ENCODE measurements at places on chromosomes 16 and 17.

DNA sequence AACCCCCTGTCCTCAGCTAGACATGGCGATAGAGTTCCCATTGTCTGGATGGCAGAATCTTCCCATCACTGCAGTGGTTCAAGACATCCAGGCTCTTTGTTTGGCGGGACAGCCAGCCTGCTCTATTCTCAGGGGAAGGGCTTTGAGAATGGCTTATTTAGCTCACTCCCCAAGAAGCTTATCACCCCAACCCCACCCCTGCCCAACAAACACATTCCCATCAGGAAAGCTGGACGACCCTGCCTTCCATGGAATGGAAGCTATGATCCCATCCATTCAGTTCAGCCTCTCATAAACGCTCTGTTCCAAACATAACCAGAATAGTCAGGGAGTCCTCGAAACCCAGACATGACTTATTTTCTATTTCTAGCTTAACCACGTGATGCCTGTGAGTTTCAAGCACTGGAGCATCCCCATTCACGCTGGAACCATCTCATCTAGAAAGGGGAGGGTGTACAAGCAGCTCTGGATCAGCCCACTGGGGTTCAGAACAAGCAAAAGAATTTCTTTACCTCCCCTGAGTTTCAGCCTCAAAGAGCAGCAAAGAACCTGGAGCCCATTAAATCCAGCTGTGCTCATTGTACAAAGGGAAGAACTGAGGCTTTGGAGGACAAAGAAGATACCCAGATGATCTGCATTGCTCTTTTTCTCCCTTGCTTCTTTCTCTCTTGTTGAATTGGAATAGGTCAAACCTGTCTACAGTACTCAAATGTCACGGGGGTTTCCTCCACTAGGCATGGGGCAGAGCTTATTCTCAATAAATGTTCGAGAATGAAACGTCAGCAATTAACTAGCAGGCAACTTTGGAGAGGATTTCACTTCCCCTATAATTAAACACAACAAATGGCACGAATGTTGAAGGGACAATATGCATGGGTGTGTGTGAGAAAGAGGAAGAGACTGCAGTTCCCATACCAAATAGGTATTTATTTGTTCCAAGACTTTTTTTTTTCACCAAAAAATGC, 93.1 kb downstream of the XYLT1 start:
- H3K36me3 ChIP-seq = no peaks in the 10 kb centered on the region
- H3K27me3 ChIP-seq = no peaks in the 10 kb centered on the region
- H3K27ac ChIP-seq = peak overlapping the region; percentile 73
- peaks cover 32% of the 10 kb centered on the region for H3K4me1 ChIP-seq

DNA sequence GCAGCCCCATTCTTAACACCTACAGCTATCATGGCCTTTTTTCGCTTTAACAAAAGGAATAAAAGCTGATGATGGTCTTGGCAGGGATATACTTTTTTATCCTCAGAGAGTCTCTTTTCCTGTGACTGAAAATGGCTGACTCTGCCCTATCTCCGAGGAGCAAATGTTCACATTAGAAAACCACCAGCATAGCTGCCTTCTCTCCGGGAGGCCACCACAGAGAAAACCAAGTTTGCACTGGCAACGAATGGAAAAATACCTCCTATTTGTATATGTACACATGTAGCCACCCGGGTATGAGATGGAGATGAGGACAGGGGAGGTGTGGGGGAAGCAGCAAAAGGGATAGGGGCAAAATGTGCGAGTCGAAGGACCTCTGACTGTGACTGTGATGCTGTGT, 88.2 kb downstream of the STX8 start:
- DNase-seq = no peak
- H3K36me3 ChIP-seq = no peaks in the 10 kb centered on the region
- H3K27me3 ChIP-seq = no peaks in the 10 kb centered on the region
- H3K4me1 ChIP-seq = no peaks in the 10 kb centered on the region
- no peak overlapping the region for H3K4me3 ChIP-seq
- H3K27ac ChIP-seq = no peak overlapping the region

DNA sequence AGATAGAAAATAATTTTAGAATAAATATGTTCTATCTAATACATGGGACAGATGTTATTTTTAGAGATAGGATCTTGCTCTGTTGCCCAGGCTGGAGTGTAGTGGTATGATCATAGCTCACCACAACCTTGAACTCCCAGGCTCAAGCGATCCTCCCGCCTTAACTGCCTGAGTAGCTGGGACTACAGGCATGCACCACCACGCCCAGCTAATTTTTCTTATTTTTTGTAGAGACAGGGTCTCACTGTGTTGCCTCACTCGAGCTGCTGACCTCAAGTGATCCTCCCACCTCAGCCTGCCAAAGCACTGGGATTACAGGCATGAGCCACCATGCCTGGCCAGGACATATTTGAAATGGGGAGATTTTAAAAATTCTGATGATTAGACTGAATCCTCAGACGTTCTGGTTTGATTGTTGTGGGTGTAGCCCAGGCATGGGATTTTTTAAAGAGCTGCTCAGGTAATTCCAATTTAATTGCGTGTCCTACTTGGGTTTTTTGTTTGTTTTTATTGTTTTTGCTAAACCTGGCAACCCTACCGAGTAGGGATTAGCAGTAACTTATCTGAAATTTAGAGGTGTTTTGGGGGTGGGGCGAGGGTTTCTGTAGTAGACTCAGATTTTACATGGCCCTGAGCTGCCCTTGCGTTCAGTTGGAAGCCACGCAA, 142.9 kb downstream of the RAB11FIP4 start:
- H3K36me3 ChIP-seq = peaks cover 19% of the 10 kb centered on the region
- no peaks in the 10 kb centered on the region for H3K4me1 ChIP-seq
- H3K27me3 ChIP-seq = no peaks in the 10 kb centered on the region
- DNase-seq = no peak
- no peak overlapping the region for H3K4me3 ChIP-seq

DNA sequence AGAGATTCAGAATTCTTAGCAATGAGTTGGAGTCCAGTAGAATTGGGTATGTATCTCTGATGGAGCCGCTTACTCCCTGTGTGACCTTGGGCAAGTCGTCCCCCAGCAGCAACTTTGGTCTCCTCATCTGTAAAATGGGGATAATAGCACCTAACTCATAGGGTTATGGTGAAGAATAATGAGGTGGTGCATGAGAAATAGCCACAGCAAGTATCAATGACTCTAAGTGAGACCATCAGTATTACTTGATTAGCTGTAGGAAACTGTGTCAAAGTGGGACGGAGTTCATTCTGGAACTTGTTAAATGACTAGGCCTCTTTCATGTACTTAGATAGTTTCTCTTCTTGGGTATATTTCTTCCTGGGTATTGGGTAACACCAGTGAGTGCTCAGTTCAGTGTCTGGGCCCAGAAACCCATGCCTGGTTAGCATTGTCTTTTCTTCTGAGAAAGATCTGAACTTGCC, 6.4 kb downstream of the PRKCB start:
- no peak overlapping the region for H3K27ac ChIP-seq
- DNase-seq = no peak
- no peak overlapping the region for H3K4me3 ChIP-seq

DNA sequence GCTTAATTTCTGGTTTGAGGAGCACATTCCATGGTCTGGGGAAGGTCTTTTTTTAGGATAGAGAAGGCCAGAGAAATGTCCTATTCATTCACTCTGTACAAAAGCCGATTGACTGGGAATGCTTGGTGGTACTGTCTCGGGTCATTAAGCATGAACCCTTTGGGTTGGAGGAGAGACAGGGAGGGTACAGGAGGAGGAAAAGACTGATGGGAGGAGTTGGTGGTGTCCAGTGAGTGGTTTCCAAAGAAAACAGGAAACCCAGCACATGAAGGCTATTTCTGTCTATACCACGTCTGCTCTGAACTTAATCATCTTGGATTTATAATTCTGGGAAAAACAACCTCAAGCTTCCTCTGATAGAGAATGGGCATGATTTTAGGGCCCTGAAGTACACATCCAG, 111.9 kb downstream of the XYLT1 start:
- no peak for DNase-seq
- H3K36me3 ChIP-seq = no peaks in the 10 kb centered on the region
- H3K27ac ChIP-seq = peak overlapping the region; percentile 57
- H3K4me1 ChIP-seq = no peaks in the 10 kb centered on the region

DNA sequence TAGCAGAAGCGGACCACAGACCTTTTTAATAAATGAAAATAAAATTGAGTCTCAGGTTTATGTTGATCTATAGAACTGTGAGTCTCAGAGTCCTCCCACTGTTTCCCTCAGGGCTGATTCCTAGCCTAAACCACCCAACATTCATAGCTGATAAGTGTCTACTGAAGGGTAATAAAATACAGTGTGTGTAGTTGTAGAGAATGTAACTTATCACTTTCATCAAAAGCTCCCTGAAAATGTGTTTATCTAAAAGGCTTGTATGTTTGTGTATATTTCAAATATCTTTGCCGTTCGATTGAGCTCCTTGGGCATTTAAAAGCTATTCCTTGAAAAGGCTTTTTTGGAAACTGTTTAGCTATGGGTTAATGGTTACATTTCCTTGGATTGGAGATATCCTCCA, 740.3 kb upstream of the SOX9 start:
- DNase-seq = no peak
- H3K36me3 ChIP-seq = no peaks in the 10 kb centered on the region
- no peak overlapping the region for H3K27ac ChIP-seq
- H3K4me1 ChIP-seq = no peaks in the 10 kb centered on the region
- no peaks in the 10 kb centered on the region for H3K27me3 ChIP-seq

- H3K4me3 ChIP-seq = no peak overlapping the region
- no peaks in the 10 kb centered on the region for H3K4me1 ChIP-seq
- H3K27ac ChIP-seq = no peak overlapping the region
- DNase-seq = no peak
- H3K27me3 ChIP-seq = no peaks in the 10 kb centered on the region
Measured at GRCh38 chr17:15954222-15954621, 9.3 kb downstream of the ADORA2B start.

GRCh38 chr16:69784586-69784985, 22.5 kb downstream of the WWP2 start:
- DNase-seq = no peak
- no peaks in the 10 kb centered on the region for H3K36me3 ChIP-seq
- no peaks in the 10 kb centered on the region for H3K4me1 ChIP-seq

DNA sequence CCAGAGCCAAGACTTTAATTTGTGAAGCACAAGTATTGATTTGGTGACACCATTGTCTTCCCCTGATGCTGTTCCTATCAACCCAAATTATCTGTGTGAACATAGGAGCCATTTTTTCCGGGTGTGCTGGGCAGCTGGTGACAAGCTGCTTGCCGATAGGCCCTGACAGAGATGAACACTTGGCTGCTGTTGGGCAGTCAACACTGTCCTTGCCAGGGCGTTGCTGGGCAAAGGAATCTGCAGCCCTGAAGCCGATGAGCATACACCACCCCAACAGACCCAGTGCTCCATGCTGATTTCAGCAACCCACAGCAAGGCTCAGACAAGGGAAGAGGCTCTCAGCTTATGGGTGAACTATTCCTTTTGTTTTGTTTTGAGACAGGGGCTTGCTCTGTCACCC, 105.4 kb downstream of the YPEL2 start:
- no peak overlapping the region for H3K27ac ChIP-seq
- no peaks in the 10 kb centered on the region for H3K27me3 ChIP-seq
- no peaks in the 10 kb centered on the region for H3K36me3 ChIP-seq
- DNase-seq = no peak
- H3K4me3 ChIP-seq = no peak overlapping the region

Data from tibial nerve (tissue), 4 donors.